Effector CD8-positive, alpha-beta T cell (primary cell): ENCODE measurements at places on chromosomes 3 and 15.

- DNase-seq, result no peak
These were observed 136.5 kb downstream of the MAP2K5 start for GRCh38 chr15:67678993-67679392.

- no peak for DNase-seq
These were observed 117.0 kb downstream of the FILIP1L start for GRCh38 chr3:99997293-99997692.

- no peak for DNase-seq
These were observed 17.3 kb downstream of the BOC start for GRCh38 chr3:113228498-113229286.

DNA sequence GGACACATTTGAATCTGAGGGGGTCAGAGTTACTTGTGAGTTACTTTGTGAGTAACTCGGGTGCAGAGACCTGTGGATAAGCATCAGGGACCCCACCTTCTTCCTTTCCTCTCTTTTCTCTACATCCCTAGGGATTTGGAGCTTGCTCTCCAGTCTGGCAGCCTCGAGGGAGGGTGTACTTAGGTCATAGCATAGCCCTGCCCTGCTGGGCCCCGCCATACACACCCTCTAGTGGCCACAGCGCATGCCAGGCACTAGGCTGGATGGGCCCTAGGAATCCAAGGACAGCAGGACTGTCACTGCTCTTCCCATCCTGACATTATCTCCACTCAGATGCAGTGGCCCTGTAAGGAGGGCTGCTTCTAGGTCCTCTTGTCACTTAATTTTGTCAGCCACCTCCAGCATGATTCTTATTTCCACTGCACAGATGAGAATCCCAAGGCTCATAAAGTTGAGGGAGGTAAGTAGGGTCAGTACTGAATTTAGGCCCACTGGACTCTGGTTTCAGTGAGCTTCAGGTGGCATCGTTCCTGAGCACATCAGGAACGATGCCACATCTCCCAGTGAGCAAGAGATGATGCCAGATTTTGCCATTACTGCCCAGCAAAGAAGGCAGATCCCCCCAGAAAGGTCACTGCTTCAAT lies 3.6 kb upstream of the SMAD6 start:
- no peak for DNase-seq
